ENCODE measurements at places on chromosomes 5 and 9.

GRCh38 chr5:169583101-169583423 is 511 bp upstream of the SPDL1 start:
- no peak for DNase-seq

DNA sequence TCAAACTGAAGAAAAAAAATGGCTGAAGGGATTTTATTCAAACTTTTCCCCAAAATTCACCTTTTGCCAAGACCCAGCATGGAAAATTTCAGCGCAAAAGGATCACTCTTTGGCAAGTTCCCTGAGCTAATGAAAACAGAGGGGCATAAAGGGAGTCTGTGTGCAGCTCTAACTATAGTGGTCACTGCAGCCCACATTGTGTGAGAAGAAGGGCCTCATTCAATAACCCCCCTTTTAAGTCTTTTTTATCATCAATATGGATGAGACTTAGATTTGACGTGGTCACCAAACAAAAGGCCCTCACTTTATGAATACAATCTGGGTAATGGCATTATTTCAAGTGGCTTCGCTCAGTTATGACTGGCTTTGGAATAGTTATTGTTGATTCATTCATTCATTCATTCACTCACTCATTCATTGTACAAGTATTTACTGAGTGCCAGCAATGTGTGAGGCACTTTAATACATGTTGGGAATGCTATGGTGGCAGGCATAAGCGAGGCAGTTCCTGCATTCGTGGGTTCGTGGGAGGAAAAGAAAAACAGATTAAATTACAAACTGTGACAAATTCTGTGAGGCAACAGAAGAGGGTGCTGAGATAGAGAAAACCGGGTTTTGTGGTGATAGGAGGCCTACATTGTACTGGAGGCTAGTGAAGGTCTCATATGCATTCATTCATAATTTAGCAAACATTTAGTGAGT is 145.7 kb upstream of the KLF4 start:
- DNase-seq = no peak

DNA sequence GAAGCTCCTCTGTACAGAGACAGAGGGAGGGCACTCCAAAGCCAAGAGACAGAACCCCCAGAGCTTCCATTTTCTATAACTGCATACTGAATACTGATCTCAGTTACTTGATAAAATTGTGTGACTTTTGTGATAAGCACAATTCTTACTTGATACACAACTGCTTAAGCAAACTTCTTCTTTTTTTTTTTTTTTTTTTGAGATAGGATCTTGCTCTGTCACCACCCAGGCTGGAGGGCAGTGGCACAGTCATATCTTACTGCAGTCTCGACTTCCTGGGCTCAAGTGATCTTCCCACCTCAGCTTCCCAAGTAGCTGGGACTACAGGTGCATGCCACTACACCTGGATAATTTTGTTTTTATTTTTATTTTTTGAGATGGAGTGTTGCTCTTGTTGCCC is 252.1 kb upstream of the ZNF608 start:
- no peak for DNase-seq

GRCh38 chr9:122119166-122119521 is 26.0 kb upstream of the TTLL11 start:
- no peak for DNase-seq

GRCh38 chr5:38923661-38924451 is 78.0 kb downstream of the OSMR start:
- no peak for DNase-seq

- DNase-seq = no peak
Measured at GRCh38 chr5:2866662-2867372, 115.3 kb upstream of the IRX2 start.
